ENCODE measurements at places on chromosomes 6 and 20. TPM values are rescaled to one million over a fixed set of nuclear protein-coding genes. Genes with fewer than 3 reads are reported as not detected.
A peak's percentile ranks its signal among the peaks of the same experiment; 100 is the strongest.

LY86 gene
- 2.3 TPM for total RNA-seq

- DNase-seq, result no peak
These were observed 1937.7 kb upstream of the DEFB115 start for GRCh38 chr20:29319725-29320124.

DNA sequence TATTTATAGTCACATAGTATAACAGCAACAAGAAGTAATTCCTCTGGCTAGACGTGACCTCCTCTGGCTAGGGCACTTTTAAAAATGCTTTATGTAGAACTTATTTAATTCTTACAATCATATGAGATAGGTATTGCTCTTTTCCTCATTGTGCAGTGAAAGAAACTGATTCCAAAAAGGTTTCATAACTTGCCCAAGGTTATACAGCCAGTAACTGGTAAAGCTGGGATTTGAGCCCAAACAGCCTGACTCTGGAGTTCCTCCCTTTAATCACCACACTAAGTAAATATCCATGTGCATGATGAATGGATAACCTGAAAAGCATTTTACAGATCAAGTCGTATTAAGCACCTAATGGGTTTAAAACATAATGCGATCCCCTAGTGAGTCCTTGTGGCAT lies 214.6 kb downstream of the PRL start:
- DNase-seq, result no peak

NTSR1 gene
- 1.1 TPM for total RNA-seq

GRCh38 chr6:148835920-148836441 lies 89.2 kb downstream of the UST start:
- no peak for DNase-seq

NELFCD gene
- total RNA-seq, result 58.3 TPM

GTSF1L gene
- not detected for total RNA-seq

UBE3D gene
- total RNA-seq, result 14.5 TPM

GRCh38 chr20:58058421-58059259 lies 169.8 kb downstream of the ANKRD60 start:
- DNase-seq, result no peak

- DNase-seq, result no peak
These were observed 40.4 kb downstream of the ATXN1 start for GRCh38 chr6:16720861-16721260.

DNA sequence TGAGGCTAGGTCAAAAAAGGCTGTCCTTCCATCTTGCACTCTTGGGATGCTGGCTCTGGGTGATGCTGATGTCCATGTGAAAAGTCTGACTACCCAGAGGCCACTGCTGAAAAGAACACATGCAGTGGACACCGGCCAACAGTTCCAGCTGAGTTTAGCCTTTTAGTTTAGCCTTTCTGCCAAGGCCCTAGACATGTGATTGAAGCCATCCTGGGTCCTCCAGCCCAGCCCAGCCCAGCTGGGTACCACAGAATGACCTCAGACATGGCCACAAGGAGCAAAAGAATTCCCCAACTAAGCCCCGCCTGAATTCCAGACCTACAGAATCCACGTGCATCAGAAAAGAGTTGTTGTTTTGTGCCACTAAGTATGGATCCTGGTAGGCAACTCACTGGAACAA lies 17.4 kb downstream of the PIGT start:
- peak; percentile 25 for DNase-seq

- DNase-seq, result no peak
These were observed 19.2 kb downstream of the TUBB2B start for GRCh38 chr6:3208098-3208774.

DNA sequence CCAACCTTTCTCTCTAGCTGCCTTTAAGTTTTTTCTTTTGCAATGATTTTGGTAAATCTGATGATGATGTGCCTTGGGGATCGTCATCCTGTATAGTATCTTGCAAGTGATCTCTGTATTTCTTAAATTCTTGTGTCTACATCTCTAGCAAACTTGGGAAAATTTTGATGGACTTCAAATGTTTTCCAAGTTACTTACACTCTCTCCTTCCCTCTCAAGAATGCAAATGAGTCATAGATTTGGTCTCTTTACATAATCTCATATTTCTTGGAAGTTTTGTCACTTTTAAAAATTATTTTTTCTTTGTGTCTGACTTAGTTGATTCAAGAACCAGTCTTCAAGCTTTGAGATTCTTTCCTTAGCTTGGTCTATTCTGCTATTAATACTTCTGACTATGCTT lies 176.4 kb downstream of the TBC1D32 start:
- DNase-seq, result no peak

GRCh38 chr6:150887978-150888563 lies 22.6 kb downstream of the MTHFD1L start:
- DNase-seq, result no peak

GRCh38 chr20:37198932-37199660 lies 19.7 kb upstream of the MROH8 start:
- DNase-seq, result no peak

GRCh38 chr6:46014046-46014445 lies 1.6 kb downstream of the CLIC5 start:
- no peak for DNase-seq

SERINC3 gene
- total RNA-seq, result 207 TPM

GRCh38 chr6:154537511-154538325 lies 27.2 kb upstream of the CNKSR3 start:
- no peak for DNase-seq

GRCh38 chr6:128672023-128672422 lies 151.6 kb upstream of the PTPRK start:
- no peak for DNase-seq

HLA-DRB5 gene
- 16.6 TPM for total RNA-seq

NUS1 gene
- 17.8 TPM for total RNA-seq

- DNase-seq, result peak; percentile 59
These were observed 6.2 kb downstream of the SNTA1 start for GRCh38 chr20:33437141-33437911.

LINC00237 gene
- not detected for total RNA-seq

PPP1R14C gene
- total RNA-seq, result 18.6 TPM

DNA sequence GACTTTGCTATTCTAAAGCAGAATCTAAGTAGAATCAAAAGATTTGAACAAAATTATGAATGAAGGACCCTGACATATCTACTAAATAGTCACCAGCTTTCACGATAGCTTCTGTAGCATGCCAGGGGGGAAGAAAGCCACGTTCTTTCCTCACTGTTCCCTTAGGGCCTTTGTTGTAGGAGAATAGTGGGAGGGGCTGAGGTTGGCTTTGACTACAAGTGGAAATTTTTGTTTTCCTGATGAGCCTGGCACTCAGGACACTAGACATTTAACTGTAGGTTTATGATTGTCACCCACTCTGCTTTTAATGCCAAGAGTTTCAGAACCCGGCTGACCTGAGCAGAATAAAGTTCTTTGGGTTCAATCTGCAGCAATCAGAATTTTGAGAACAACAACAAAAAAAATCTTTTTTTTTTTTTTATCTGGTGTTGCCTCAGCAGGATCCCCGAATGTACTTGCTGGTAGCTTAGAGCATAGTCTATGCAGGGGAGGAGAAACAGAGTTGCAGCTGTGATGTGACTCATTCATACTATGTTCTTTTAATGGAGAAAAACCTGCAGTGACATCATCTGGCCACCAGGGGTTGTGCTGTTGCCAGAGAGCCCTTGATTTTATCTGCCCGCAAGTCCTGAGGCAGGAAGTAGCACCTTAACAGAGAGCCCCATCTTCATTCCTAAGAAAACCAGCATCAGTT lies 38.5 kb downstream of the TPD52L1 start:
- DNase-seq, result no peak

HLA-DQB1 gene
- total RNA-seq, result 19.0 TPM

SMLR1 gene
- not detected for total RNA-seq

TGM3 gene
- not detected for total RNA-seq

All from dorsolateral prefrontal cortex (tissue), 122 donors.